ENCODE measurements at places on chromosomes 2 and 18. TPM values are rescaled to one million over a fixed set of nuclear protein-coding genes. Genes with fewer than 3 reads are reported as not detected.

MAP4K3 gene
- total RNA-seq = 69.2 TPM

GRCh38 chr2:10057231-10058107 lies 14.1 kb downstream of the KLF11 start:
- peak; percentile 60 for DNase-seq

GRCh38 chr2:135662088-135662487 lies 79.6 kb upstream of the UBXN4 start:
- DNase-seq = no peak

- DNase-seq = no peak
Observed at GRCh38 chr2:88254437-88255091, 84.4 kb downstream of the THNSL2 start.

DNA sequence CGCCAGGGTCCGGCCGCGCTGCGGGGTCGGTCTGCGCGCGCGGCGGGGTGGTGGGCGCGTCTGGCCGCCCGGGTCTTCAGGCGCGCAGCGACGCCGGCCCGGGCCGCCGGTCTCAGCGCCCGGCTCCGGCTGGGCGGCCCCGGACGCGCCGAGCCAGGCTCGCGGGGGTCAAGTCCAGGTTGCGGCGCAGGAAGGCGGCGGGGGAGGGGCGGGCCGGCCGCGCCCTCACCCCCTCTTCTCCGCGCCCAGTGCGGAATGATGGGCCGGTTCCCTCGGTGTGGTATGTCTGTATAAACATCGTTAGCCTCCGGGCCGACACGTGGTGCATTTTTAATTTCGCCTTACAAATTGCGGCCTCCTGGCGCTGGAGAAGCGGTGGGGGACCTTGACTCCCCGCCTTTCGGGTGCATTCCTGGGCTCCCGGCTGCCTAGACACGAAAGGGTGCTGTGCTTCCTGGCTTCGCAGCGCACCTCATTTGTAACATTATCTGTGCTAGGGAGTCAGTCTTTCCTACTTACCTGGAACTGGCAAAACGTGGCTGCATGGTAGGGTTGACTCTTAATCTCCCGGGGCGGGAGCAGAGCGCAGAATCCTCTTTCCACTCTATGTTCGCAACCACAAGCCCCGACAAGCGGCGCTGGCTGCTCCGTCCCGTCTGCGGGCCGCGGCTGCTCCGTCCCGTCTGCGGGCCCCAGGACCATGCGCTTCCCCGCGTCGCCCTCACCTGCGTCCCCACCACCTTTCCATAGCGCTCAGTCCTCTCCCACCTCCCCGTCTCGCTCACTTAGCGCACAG lies 69.0 kb downstream of the CTAGE1 start:
- peak; percentile 70 for DNase-seq

PLCL1 gene
- 4.4 TPM for total RNA-seq

- no peak for DNase-seq
Observed at GRCh38 chr2:28745876-28746275, 5.8 kb upstream of the PPP1CB start.

- no peak for DNase-seq
Observed at GRCh38 chr2:214255046-214255445, 155.8 kb upstream of the VWC2L start.

- DNase-seq = peak; percentile 36
Observed at GRCh38 chr2:67451086-67451832, 54.1 kb downstream of the ETAA1 start.

DNA sequence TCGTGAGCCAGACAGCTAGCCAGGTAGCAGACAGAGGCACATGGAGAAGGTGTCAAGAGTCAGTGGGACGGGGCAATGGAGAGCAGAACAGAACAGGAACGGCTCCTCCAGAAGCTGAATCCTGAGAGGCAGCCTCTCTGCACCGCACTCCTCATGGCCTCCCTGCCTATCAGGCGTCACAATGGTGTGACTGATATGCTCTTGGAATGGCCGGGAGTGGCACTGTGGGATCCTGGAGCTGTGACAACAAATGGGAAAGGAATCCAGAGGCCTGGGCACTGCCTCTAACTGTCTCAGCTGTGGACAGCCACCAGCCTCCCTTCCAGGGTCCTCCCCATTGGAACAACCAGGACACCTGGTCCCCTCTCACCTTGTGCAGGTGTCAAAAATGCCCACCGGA lies 89.1 kb upstream of the ID2 start:
- DNase-seq = no peak

TDRD15 gene
- not detected for total RNA-seq

- no peak for DNase-seq
Observed at GRCh38 chr2:207567671-207568070, 37.9 kb downstream of the CREB1 start.

GPR39 gene
- 12.7 TPM for total RNA-seq

KLHL30 gene
- total RNA-seq = 2.0 TPM

EFEMP1 gene
- total RNA-seq = 45.2 TPM

DNA sequence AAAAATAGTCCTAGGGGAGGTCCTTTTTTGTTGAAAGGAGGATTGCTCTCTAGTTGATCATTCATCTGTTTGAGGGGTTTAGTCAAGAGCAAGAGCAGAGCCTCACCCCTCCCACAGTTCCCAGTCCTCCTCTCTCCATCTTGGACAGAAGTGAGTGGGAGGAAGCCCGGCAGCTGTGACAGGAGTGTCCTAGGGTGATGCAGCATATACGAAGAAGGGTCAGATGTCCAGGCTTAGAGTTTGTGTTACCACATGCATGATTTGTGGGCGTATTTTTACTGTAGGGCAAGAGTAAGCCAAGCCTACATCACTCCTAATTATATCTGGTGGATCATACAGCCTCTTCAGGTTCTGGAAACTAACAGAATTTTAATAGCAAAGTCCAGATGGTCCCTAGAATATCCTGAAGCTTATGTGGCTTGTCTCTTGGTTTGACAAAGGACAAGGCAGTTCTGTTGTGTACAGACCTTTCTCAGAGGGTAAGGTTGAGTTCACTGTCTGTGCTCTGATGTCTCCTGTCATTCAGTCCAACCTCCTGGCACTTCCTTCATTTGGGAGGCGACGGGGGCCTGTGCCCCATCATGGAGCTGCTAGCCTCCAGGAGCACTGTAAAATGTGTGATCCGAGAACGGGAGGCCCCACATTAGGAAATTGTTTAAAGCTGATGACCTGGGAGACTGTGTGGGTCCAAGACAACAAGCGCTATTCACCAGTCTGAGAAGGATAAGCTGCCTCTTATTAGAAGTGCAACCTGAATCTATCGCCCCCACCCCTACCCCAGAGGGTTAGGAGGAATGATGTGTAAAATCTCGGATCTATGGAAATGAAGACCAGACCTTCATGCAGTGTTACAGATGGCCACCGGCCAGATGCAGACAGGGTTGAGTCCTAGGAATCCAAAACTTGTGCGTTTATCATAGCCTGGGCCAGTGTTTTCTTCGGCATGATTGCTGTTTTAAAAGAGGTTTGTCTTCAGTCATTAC lies 6.9 kb downstream of the CEP68 start:
- no peak for DNase-seq

- DNase-seq = peak; percentile 23
Observed at GRCh38 chr2:238635647-238636051, 208.9 kb downstream of the ASB1 start.

DNA sequence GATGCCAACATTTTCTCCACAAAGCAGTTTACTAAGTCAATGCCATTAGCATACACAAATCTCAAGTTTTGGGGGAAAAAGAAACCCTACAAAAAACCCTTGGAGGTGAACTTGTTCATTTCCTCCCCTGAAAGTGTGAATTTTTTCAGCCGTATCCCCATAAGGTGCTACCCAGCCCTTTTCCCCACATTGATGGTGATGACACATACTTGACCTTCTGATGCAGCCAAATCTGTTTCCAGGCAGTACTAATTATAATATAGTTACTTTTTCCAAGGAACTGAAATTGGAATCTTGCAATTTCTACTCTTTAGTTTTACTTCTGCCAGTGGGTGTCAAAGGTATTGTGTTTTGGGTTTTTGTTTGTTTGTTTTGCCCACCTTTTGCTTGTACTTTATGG lies 474.5 kb downstream of the TGIF1 start:
- DNase-seq = no peak

- no peak for DNase-seq
Observed at GRCh38 chr18:57664568-57665165, 43.0 kb upstream of the NARS1 start.

- DNase-seq = peak; percentile 46
Observed at GRCh38 chr2:103161456-103162289, 399.8 kb downstream of the TMEM182 start.

AAMP gene
- total RNA-seq = 114 TPM

DNA sequence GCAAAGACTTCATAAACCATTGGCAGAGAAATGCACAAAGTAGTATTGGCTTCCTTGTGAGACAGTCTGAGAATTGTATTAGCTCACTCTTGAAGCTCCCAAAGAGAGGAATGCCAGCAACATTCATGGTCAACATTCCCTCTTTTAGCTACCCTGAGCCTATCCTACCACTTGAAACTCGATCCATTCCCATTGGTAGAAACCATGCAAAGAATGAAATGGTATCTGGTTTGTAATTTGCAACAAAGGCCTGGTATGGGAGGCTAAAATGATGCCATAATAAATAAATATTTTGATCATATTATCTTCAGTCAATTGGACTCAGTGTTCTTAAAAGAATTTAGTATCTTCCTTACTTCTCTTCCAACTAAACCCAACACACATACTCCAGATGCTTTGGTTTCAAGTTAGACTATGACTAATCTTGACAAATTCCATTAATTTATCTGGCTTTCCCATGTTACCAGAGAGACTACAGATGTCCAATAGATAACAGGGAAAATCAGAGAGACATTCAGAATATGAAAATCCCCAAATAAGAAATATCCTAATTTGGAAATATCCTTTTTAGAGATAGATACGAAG lies 102.9 kb downstream of the DHRS9 start:
- no peak for DNase-seq

TXNDC2 gene
- not detected for total RNA-seq

DNA sequence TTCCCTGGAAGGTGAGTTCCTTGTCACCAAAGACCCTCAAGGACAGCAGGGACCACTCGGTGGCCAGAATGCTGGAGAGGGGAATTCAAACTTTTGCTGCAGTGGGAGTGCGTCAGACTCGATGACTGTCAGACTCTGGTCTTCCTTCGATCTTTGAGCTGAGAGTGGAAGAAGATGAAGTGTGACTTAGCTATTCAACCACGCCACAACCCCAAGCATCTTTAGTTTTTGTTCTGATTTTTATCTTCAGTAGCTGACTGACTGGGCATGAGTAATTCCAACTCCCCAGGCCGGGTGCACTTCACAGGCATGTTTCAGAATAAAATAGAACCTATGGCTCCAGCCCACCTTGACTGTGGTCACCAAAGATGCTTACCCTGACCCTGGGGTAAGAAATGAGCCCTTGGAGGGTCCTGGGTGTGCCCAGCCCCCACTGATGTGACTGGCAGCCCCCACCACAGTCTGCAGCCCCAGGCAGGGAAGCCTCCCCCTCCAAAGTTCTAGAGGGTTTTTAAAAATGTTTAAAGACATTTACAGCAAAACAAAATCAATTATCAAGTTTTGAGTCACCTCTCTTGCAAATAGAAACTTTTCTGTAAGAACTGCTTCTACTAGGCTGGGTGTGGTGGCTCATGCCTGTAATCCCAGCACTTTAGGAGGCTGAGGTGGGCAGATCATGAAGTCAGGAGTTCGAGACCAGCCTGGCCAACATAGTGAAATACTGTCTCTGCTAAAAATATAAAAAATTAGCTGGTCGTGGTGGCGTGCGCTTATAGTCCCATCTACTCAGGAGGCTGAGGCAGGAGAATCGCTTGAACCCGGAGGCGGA lies 24.9 kb upstream of the YWHAQ start:
- DNase-seq = no peak

GRCh38 chr2:9206991-9207640 lies 504 bp downstream of the ASAP2 start:
- no peak for DNase-seq

ATP8B1 gene
- total RNA-seq = 125 TPM

DNA sequence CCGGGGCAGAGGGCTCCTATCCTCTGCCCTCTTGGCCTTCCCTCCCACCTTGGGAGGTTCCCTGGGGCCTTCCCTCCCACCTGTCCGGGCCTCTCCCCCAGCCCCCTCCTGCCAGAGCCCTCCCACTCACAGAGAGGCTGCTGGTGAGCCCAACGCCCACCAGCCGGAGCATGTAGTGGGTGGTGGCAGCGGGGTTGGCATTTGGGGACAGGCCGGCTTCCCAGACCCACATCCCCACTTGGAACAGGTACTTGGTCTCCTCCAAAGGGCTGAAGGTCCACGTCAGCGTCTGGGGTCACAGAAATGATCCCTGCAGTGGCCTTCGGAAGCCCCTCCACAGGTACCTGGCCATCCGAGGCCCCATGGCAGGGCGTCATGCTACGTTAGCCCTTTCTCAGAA lies 19.3 kb downstream of the CFAP65 start:
- no peak for DNase-seq

DNA sequence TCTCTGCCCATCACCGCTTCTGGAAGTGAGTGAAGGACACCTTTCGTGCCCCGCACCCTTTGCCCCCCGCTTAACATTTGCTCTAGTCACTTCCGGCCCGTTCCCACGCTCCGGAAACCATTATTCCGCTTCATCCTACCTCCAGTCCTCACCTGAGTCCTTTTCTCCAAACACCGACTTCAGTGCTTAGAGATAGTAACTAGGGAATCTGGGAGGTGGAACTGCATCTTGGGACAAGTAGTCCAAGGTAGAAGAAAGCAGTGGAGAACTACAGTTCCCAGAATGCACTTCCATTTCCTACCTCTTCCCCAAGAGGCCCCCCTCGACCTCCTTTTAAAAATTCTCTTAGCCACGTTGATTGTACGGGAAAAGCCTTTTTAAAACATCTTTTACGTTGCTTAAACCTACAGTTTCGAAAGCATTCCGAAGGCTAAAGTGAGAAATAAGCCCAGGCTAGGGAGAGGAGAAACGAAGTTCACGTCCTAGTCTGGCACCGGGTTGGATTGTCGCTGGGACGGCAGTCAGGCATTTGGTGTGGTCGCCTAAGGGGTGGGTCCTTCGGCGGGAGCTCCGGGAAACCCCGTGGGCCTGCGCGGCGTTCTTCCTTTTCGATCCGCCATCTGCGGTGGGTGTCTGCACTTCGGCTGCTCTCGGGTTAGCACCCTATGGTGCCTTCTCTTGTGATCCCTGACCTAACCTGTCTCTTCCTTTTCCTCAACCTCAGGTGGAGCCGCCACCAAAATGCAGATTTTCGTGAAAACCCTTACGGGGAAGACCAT lies at the start of the genes CLHC1 and RPS27A:
TSS of gene CLHC1 (minus strand) at position 210 of the 779 bp plus-strand sequence. CDS start 9,882 bp downstream, outside the sequence.
TSS of gene RPS27A (plus strand) at position 605 of the 779 bp plus-strand sequence. CDS start at position 742, 137 bp downstream.
- DNase-seq = peak; percentile 94

GRCh38 chr18:7414459-7414858 lies 152.7 kb upstream of the PTPRM start:
- DNase-seq = no peak

IL18R1 gene
- 6.2 TPM for total RNA-seq

CDH2 gene
- 3.1 TPM for total RNA-seq
